ENCODE measurements at places on chromosomes 2 and 18.

- peak; percentile 10 for DNase-seq
Measured at GRCh38 chr2:42196403-42197267, 27.5 kb downstream of the EML4 start.

GRCh38 chr2:196244966-196245365, 73.6 kb upstream of the STK17B start:
- DNase-seq = no peak

GRCh38 chr2:60334610-60335009, 218.8 kb downstream of the BCL11A start:
- DNase-seq = no peak

DNA sequence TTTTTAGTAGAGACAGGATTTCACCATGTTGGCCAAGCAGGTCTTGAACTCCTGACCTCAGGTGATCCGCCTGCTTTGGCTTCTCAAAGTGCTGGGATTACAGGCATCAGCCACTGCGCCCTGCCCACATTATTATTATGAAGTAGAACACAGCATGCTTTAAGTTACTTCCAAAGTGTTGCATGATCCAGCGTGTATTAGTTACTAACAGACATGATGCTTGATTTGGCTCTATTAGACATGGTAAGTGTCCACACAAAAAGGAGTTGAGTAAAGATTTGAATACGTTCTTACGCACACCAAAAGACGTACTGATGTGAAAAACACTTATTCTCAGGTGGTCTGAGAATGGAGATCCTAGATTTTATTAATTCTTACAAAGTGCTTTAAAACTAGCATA, 50.0 kb downstream of the SLC38A11 start:
- DNase-seq = no peak

DNA sequence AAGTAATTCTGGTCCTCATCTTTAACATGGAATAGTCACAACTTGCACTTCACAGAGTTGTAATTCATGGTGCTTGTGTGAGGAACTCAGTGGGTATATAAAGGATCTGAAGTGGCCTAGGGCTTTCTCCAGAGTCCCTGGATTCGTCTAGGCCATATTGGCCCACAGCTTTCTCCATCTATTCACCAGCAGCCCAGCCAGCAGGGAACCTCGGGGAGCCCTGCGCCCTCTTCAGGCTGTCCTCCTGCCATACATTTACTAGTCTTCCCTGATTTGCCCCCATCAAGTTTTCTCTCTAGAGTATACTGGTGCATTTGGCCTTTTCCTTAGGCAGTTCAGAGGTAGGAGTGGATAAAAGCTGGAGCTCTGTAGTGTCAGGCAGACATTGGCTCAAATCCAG, 278.3 kb downstream of the MYCN start:
- peak; percentile 72 for DNase-seq

DNA sequence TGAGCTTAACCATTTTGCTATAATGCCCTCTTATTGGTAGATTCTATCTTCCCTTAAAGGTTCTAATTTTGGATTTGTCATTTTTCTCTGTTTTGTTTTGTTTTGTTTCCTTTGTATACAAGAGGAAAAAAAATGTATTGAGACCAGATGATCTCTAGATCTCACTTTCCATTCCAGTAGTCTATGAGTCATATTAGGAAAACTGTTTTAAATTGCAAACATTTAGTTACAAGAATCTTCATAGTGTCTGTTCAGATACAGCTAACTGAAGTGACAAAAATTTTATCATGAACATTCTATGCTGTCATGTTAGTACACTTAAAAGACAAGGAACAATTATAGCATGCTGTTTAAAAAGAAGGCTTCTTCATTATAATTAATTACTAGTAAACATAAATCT, 322.8 kb downstream of the LRRTM4 start:
- DNase-seq = no peak

- DNase-seq = no peak
Measured at GRCh38 chr18:23735021-23735464, 45.8 kb downstream of the LAMA3 start.

GRCh38 chr2:3641841-3642421, 16.1 kb upstream of the ALLC start:
- DNase-seq = no peak

DNA sequence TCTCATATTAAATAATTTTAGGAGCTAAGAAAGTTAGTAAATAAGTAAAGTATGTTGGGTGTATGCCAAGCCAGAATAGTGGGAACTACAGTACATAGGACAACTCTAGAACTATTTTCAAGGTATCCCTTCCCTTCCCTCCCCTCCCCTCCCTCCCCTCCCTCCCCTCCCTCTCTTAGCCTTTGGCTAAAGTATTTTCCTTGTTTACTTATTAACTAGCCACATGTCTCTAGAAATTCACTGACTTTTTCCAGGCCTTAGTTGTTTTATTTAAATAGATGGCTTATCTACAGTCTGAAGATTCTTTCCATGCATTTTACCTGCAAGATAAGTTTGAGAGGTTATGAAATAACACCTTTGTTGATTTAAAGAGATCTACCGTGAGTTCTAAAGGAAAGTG, 402.1 kb downstream of the PARD3B start:
- peak; percentile 8 for DNase-seq

GRCh38 chr2:185473838-185474237, 264.8 kb upstream of the FSIP2 start:
- no peak for DNase-seq

- DNase-seq = no peak
Measured at GRCh38 chr2:105144152-105144940, 97.2 kb upstream of the GPR45 start.

GRCh38 chr2:207895274-207895860, 125.7 kb upstream of the FZD5 start:
- DNase-seq = no peak

- DNase-seq = no peak
Measured at GRCh38 chr2:130310881-130311280, 31.8 kb upstream of the IMP4 start.

DNA sequence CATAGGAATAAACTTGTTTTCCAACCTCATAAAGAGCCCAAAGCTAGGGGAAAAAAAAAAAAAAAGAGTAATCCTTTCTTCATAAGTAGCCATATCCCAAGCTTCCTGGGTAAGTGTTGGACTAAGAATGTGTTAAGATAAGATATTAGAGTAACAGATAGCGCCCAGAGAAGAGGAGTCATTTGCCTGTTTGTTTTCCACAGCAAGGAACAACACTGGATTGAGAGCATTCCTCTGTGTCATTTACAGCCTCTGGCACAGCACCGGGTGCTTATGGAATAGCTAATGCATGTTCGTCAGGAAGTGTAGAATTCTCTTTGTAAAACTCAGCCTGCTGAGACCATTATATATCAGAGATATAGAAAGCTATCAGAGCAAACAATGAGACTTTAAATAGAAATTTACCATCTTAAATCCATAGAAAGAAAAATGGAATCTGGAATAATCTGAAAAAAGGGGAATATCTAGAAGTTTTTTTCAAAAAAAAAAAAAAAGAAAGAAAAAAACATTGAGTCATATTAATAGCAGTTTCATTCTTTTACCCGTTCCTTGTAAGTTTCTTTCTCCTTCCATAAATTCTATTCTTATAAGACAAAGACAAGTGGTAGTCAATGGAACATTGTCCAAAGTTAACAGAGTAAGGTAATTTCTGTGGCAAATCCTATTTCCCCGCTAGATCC, 37.6 kb downstream of the LRP2 start:
- no peak for DNase-seq

GRCh38 chr2:227163485-227163997, 464 bp downstream of the COL4A4 start:
- DNase-seq = no peak

GRCh38 chr2:64274399-64275173, 130.4 kb upstream of the PELI1 start:
- no peak for DNase-seq

GRCh38 chr2:134452042-134452733, 198.3 kb downstream of the MGAT5 start:
- no peak for DNase-seq

DNA sequence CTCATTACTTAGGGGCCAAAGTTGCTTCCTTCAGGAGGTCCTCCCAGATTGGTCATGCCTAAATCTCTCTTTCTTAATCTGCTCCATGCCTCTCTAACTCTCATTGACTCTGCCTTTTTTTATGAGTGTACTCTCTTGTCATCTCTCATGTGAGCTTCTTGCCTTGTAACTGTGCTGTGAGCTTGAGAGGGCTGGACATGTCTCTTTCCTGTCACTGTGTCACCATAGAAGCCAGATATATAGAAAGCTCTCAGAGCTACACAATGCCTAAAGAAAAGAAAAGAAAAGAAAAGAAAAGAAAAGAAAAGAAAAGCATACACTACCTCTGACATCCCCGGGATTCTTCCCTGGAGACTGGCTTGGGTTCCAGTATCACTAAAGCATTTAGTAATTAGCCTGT, 161.5 kb upstream of the SKOR2 start:
- no peak for DNase-seq

GRCh38 chr2:190959911-190960788, 53.8 kb downstream of the STAT1 start:
- DNase-seq = no peak

- DNase-seq = no peak
Measured at GRCh38 chr2:26934335-26934724, 36.1 kb upstream of the MAPRE3 start.

GRCh38 chr18:48313792-48314191, 95.4 kb downstream of the ZBTB7C start:
- no peak for DNase-seq

DNA sequence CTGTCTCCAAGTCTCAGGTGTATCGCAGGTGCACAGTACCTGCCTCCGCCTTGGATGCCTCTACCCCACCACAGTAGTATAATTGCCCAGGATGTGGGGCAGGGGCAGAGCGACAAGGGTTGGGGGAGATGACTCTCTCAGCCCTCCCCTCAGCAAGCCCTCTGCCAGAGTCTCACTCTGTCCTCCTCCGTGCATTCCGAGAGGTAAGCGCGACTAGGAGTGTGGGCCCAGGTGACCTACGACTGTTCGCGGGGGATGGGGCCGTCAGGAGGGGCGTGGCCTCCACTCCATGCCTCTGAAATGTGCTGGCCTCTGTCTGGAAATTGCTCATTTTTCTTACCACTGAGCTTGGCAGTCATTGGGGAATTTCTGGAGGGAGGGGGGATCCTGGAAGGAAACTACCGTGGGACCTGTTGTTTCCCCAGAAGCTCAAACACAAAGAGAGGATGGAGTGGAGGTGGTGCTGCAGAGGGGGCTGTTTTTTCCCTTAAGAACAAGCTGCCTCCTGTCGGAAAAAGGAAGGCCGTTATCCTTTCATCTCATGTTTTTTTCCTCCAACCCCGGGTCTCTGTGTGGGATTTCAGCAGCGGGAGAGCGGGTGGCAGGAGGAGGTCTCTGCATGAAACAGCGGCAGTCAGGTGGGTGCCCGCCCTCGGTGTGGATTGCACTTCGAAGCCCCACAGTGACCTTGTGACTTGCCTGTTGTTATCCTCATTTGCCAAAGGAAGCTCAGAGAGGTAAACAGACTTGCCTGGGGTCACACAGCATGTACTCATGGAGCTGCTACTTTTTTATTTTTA, 13.0 kb upstream of the RALB start:
- DNase-seq = no peak

DNA sequence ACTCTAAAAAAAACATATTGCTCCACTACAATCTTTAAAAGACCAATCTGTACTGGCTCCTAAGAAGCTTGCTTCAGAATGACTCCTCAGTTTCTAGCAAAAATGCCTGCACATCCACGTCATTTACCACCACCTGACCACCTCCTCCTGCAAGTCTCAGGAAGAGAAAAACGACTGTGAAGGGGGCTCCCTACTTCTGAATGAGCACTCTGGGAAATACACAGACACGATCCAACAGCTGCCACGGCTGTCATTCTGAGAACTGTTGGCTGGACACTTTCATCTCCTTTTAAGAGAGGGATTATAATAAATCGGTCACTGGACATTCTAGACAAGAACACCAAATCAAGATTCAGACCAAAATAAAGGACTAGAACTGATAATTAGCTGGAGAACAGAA, 21.5 kb downstream of the EPG5 start:
- DNase-seq = no peak

DNA sequence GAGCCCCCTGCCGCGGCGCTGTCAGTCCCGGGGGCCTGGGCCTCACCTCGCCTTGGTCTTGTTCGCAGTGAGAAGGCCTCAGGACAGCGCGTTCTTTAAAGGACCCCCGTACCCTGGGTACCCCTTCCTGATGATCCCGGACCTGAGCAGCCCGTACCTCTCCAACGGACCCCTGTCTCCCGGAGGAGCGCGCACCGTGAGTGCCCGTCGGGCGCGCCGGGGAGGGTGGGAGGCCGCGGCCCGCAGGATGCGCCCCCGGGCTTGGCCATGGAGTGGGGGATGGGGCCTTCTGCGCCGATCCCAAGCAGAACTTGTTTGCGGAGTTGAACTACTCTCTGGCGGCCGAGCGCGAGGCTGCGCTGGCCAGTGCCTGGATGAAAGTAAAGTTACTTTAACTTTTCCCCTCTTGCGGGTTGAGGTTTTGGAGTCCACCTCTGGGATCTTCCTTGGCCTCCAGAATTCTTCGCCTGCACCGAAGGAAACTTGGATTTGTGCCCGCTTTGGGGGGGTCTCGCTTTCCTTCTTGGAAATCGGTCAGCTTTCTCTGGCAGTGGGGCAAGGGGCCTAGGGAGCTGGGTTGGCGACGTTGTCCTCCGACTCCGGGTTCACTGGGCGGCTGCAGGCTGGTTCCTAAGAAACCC, 1.2 kb downstream of the TCF7L1 start:
- peak; percentile 74 for DNase-seq

DNA sequence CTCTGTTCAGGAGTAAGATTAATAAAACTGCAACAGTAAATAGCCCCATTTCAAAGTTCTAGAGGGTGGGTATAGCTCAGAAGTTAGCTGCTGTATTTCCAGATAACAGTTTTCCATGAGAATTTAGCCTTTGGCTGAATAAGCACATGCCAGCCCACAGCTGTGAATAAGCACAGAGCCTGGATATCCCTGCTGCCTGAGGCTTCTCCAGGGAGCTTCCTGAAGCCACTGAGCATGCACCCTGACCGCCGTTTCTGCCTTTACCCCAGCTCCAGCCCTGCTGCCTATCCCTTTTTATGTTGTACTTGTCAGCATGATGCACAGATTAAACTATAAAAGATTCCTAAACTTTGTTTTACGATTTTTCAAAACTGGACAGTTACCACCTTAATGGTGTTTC, 85.3 kb downstream of the FEZ2 start:
- DNase-seq = no peak

GRCh38 chr2:217937446-217937845, 65.3 kb downstream of the TNS1 start:
- no peak for DNase-seq

- no peak for DNase-seq
Measured at GRCh38 chr2:88621432-88621831, 5.8 kb downstream of the EIF2AK3 start.

GRCh38 chr2:237465515-237466148, 21.4 kb upstream of the MLPH start:
- DNase-seq = no peak

GRCh38 chr2:136306836-136307235, 188.9 kb upstream of the CXCR4 start:
- DNase-seq = no peak

Measured in HuH-7.5 (cell line).